ENCODE measurements at places on chromosomes 7 and 10.

DNA sequence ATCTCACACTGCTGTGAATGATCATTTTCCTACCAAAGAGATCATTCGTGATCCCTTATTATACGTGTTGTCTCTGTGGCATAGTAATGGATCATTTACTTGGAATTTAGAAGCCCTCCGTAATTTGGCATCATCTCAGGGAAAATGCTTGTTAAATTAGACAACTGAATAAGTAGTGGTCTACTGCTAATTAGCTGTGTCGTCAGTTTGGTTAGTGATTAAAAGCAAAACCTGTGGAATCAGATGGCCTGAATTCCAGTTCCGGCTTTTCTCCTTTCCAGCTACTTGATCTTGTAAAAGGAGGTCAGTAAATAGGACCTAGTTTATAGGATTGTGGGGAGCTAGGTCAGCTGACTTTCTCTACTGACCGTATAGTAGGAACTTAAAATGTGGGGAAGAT is 65.6 kb downstream of the RBM33 start:
- no peaks in the 10 kb centered on the region for H3K27me3 ChIP-seq
- no peak for DNase-seq
- H3K4me3 ChIP-seq: no peak overlapping the region
- H3K4me1 ChIP-seq: peaks cover 19% of the 10 kb centered on the region

DNA sequence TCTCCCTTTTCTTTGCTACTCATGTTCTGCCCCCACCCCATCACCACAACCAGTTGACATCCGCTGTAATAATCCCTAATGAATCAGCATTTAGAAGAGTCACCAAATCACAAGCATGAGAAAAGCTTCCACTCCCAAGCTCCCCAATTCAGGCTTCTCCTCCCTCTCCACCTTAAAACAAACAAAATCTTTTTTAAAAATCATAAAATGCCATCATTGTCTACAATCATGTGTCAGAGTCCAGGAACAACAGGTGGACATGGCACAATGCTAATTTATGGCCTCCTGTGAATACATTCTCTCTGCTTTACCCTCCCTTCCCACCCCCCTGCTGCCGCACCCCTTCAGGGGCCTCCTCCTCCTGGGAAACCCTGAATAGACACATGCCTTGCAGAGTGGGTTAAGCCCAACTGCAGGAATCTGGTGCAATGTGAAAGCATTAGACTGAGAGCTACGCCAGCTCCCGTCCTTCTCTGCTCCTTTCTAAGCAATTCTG is 3.7 kb downstream of the LRRC4 start:
- H3K36me3 ChIP-seq: peaks cover 6% of the 10 kb centered on the region
- no peaks in the 10 kb centered on the region for H3K27me3 ChIP-seq
- no peak overlapping the region for H3K4me3 ChIP-seq
- peaks cover 95% of the 10 kb centered on the region for H3K4me1 ChIP-seq
- no peak overlapping the region for H3K27ac ChIP-seq

DNA sequence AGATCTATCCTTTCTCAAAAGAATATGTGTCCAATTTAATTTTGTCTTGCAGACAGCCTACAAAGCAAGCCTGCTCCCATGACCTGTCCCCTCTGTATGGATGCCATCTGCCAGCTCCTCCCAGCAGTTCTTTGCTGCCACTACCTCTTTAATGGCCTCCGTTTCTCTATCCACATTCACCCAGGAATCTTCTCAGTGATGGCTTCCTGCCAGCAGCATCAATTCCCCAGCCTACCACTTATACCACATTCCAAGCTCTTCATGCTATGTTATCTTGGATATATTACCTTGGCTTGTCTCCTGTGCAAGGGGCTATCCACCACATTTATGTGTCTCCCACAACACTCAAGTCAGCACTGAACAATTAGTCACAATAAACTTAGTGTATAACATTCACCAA is 133.2 kb downstream of the VPS50 start:
- no peaks in the 10 kb centered on the region for H3K4me1 ChIP-seq
- H3K36me3 ChIP-seq: no peaks in the 10 kb centered on the region
- no peak for DNase-seq
- no peaks in the 10 kb centered on the region for H3K27me3 ChIP-seq

GRCh38 chr10:112961609-112962008 is 11.6 kb downstream of the TCF7L2 start:
- H3K36me3 ChIP-seq: peaks cover 10% of the 10 kb centered on the region
- H3K4me1 ChIP-seq: peaks cover 16% of the 10 kb centered on the region
- H3K27me3 ChIP-seq: no peaks in the 10 kb centered on the region
- no peak overlapping the region for H3K27ac ChIP-seq

GRCh38 chr10:110209926-110210673 is 2.7 kb downstream of the MXI1 start:
- H3K4me3 ChIP-seq: peak overlapping the region; percentile 66
- H3K27ac ChIP-seq: peak overlapping the region; percentile 76
- DNase-seq: peak; percentile 91
- H3K36me3 ChIP-seq: no peaks in the 10 kb centered on the region
- H3K4me1 ChIP-seq: peaks cover 47% of the 10 kb centered on the region
- H3K27me3 ChIP-seq: peaks cover 4% of the 10 kb centered on the region

All from spleen (tissue), 13 donors.